ENCODE measurements at places on chromosomes 4 and X.

DNA sequence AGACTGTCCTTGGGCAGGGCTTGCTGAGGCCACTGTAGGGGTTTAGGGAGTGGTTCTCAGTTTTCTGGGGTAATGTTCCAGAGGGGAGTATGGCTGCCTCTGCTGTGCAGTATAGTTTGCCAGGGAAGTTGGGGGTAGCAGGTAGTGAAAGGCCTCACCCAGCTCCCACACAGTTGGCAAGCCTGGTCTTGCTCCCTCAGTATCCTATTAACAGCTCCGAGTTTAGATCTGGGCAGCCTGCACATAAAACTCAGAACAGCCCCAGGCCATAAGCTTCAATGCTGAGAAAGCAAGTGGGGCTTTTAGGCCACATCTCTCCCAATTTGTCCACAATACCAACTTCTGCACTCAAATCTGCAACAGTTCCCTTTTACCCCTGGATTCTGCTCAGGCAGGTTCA lies 205.2 kb downstream of the GALNTL6 start:
- DNase-seq: no peak

GRCh38 chrX:154738011-154738738 lies 12.7 kb downstream of the GAB3 start:
- DNase-seq: no peak

DNA sequence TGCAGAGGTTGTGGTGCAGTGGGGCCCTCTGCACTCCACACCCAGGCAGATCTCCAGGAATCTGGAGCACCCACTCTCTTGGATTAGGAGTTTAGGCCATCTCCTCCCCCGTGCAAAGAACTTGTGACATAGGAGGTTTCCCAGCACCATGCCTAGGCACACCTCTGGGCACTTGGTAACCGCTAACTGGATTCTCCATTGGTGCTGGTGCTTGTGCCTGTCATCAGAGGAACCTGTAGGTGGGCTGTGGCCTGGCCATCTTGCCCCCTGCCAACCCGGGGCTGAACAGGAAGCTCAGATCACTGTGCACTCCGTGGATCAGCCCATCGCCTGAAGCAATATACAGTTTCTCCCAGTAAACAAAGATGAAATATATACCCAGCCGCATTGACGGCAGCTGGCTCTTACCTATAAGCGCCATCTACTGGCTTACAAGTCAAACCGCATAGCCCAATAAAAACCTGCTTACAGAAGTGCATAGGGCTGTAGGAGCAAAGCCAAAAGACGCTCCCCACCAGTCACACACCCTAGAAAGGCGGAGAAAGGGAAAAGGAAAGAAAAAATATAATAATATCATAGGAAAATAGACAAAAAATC lies 19.1 kb upstream of the TEX13B start:
- DNase-seq: no peak

DNA sequence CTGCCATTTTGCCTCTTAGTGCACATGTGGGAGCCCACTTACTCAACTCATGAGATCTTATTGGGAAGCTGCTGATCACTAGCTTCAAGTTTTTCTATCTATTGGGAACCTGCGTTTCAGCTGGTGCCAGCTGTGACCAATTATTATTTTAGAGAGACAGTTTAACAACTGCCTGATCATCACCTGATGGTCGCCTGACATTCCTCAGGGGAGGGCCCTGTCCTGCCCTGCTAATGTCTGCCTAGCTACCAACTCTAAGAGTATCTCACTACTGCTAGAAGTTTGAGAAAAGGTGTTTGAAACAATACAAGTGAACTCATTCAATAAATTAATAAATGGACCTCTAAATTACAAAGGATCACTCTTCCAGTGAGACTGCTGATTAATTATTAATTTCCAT lies 95.5 kb downstream of the PCDH7 start:
- DNase-seq: no peak

DNA sequence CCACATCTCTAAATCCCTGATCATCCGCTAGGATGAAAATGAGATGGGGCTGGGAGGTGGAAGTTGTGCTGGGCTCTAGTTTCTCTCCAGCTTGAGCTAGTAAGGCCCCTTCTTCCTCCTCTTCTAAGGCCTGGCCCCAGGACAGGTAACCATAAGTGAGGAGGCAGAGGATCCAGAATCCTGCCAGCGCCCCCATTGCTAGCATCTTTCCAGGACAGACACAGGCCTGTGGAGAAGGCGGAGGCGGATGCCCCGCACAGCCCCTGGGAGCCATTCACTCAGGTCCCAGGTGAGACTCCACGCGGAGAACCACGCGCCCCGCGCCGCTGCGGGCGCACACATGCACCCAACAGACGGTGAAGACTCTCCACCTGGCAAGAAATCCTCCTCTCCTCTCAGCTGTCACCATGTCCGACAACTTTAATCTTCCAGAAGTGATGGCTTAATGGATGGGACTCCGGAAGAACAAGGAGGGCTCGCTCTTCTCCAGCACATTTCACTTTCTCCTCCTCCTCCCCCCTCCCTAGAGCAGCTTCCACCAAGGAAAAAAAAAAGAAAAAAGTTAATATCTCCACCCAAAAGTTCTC lies 793 bp downstream of the ARSJ start:
- no peak for DNase-seq

DNA sequence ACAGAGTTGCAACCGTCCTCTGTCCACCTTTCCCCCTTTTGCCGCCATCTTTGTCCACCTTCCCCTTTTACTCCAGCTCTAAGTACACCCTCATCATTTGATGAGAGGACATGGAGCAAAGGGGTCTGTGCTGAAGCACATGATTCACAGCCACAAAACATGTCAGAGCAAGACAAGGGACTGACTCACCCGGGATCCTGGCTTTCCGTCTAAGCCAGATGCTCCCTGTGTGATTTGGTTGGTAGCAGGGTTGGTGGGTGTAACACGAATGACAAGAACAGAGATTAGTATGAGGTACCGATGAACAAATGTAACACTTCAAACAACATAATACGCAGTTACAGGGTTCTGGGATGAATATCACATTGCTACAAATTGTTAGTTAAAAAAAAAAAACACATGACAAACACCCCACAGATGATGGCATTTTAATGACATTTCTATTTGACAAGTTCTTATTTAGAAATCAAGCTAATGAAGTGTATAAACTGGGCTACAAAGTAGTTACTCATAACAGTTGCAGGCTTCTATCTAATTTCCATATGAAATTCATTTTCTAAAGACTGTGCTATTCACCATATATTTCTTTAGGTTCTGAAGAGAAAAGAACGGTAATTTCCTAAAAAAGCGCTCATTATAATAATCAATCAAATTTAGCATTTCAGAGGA lies 71.4 kb upstream of the ETNPPL start:
- no peak for DNase-seq

- no peak for DNase-seq
Measured at GRCh38 chrX:9857575-9858474, 71.6 kb downstream of the SHROOM2 start.

- DNase-seq: no peak
Measured at GRCh38 chrX:154890990-154891639, 5.0 kb downstream of the F8A1 start.

- DNase-seq: no peak
Measured at GRCh38 chrX:15908603-15909290, 54.1 kb upstream of the AP1S2 start.

- DNase-seq: no peak
Measured at GRCh38 chr4:21835712-21836111, 112.9 kb downstream of the KCNIP4 start.

GRCh38 chr4:61277785-61278760 lies 77.9 kb downstream of the ADGRL3 start:
- no peak for DNase-seq

GRCh38 chrX:136162827-136163570 lies 15.7 kb downstream of the FHL1 start:
- DNase-seq: no peak

DNA sequence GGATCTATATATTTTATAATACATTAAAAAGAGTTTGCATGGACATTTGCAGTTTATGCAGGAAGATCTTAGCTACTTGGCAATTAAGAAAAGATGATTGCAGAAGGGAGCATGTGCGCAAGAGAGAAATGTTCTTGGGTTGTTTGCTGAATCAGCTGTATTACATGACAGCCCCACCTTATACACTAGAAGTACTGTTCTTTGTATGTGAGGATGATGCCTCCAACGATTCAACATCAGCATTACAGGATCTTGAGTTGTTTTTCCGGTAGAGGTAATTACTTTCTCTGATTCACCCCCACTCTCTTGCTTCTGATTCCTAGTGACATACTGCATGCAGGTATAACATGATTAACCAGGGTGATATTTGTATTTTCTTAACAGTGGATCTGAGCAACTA lies 140.8 kb downstream of the PCDH7 start:
- no peak for DNase-seq

DNA sequence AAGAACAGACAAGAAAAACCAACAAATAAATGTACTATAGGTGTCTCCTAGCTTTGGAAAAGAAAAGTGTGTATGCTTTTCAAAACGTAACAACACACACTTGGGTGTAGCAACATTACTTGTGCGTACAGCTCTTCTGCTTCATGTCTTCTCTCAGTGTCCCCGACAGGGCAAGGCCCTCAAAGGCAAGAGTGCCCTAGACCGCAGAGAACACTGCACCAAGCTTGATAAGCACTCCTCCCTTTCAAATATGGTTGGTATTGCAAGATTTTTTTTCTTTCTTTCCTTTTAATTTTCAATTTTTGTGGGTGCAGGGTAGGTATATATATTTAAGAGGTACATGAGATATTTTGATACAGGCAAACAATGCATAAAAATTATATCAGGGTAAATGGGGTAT lies 106.8 kb downstream of the EIF4E start:
- DNase-seq: no peak

- peak; percentile 21 for DNase-seq
Measured at GRCh38 chr4:37970702-37971101, 10.5 kb downstream of the PTTG2 start.

GRCh38 chrX:101078716-101079598 lies at the start of gene TMEM35A:
Gene TMEM35A (plus strand): TSS chrX:101078879. CDS start chrX:101079003, 124 bp downstream.
- DNase-seq: no peak

DNA sequence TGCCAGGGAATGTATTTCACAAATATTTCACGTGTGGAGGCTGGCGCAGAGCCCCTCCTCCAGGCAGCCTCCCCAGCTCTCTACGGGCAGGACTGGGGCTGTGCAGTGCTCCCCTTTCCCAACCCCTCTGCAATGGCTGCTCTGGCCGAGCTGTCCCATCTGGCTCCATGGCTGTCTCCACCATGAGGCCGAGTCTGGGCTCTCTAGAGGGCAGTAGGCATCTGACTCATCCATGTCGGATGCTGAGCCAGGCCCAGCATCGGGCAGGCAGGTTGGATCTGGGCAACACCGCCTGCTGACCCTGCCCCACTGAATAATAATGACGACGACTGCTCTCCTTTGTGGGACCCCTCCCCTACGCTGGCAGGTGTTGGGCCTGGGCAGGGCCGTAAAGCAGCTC lies 11.0 kb upstream of the SH3TC1 start:
- DNase-seq: no peak

DNA sequence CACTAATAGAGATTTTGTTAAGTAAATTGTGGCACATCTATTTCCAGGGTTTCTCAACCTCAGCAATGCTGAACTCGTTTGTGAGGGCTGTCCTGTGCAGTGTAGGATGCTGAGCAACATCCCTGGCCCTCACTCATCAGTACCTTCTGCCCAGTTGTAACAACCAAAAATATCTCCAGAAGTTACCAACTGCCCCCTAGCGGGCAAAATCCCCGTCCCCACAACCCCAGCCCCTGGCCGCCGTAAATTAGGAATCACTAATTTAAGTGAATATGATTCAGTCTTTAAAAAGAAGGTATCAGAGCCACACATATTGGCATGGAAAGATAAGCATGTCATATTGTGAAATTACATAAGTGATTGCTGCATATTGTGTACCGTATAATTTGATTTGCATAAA lies 123.4 kb downstream of the ASB9 start:
- DNase-seq: no peak

GRCh38 chrX:114267142-114267541 lies 316.7 kb upstream of the HTR2C start:
- DNase-seq: no peak

GRCh38 chr4:150944660-150945059 lies 70.4 kb downstream of the LRBA start:
- DNase-seq: no peak

GRCh38 chrX:19840899-19841648 lies 46.3 kb downstream of the SH3KBP1 start:
- DNase-seq: peak; percentile 12

GRCh38 chr4:186684889-186685309 lies 38.8 kb downstream of the FAT1 start:
- no peak for DNase-seq

DNA sequence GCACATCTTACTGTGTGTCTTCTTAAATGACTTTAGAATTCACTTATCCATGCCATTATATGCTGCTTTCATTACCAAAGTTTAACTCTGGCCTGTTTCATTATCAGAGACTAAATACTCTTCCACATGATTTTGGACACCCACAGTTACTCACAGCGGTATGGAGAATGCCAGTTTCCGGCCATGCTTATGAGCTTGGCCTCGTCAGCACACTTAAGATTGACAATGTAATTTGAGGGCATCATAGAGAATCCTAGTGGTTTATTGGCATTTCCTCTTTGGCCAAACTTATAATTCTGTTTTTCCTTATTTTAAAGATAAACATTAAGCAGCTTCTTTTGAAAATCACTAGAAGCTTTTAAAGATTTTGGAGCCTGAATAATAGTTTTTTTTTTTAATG lies 104.5 kb downstream of the IRF2 start:
- DNase-seq: no peak

GRCh38 chrX:47179928-47180255 lies 13.7 kb upstream of the UBA1 start:
- no peak for DNase-seq

GRCh38 chr4:26877406-26877805 lies 16.8 kb downstream of the STIM2 start:
- DNase-seq: no peak

DNA sequence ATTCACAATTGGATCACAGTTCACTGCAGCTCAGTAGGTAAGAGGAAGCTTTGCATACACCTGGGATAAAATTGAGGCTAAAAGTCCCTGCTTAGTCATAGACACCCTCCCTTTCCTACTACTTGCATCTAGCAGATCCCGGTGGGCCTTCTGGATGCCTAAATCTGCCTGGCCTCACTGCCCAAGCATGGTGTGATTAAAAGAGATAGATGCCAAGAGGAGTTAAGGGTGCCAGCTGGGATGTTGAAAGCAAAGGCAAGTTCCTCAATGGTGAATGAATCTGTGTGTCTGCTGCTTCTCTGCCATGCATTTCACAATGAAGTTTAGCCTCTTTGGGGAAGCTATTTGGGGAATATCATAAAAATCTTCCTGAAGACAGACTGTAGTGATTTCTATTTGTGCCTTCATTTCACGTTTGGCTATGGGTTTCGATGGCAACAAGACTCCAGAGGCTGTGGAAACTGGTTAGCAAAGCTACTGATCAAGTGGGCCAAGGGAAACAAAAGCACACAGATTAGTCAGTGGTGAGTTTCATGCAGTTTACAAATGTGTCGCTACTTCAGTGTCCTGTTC lies 534.0 kb downstream of the ANKRD50 start:
- DNase-seq: no peak

GRCh38 chr4:67522851-67523671 lies 22.2 kb downstream of the CENPC start:
- no peak for DNase-seq

DNA sequence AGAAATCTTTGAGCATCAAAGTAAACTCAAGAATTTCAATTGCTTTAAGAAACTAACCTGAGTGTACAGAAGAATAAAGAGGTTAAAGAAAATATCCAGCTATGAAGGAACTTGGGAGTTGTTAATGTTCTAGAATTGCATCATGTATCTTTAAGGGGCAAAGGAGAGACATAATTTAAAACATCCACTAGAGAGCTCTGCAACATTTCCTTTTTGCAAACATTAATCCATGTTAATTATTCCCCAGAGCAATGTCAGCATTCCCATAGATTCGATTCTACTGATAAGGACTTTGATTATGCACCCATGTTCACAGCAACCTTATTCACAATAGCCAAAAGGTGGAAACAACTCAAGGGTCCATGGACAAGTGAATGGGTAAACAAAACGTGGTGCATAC lies 80.2 kb upstream of the SORBS2 start:
- DNase-seq: no peak

Data from stimulated activated CD8-positive, alpha-beta memory T cell treated with anti-CD3 and anti-CD28 coated beads, Interleukin-4, amount 100 ng/mL, for 1 hour (primary cell).